Esophagus muscularis mucosa (tissue), 4 donors: ENCODE measurements at places on chromosomes 12 and 14.

- no peak for DNase-seq
Observed at GRCh38 chr14:83171761-83172160, 1638.1 kb upstream of the SEL1L start.

DNA sequence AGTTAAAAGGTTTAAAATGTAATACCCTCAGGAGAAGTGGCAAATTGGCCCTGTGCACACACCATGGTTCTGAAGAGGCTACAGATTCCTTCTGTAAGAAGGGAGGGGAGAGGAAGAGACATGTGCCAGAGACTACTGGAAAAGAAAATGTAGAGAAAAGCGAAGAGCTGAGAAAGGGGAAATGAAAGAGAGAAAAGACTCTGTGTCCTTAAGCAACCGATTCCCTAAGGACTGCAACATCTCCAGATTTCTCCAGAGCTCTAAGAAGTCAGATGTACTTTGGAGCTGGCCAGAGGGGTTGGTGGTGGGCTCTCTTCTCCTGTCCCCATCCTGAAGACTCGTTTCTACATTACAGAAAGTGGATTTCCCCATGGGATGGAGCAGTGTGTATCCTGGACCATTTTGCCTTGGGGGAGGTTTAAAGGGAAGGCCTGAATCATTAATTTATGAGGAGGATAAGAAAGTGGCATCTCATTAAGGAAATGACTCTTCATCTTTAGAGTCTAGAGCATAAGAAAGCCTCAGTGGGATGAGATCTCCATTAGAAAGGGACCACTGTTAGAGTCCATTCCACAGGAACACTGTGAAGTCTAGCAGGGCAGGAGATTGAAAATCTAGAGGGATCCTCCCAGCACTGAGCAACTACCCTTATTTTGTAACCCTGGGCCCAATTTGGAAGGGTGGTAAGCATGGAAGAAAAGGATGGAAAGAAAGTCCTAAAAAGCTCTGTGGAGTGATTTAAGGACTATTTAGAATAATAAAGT lies 45.5 kb upstream of the FUT8 start:
- no peak for DNase-seq

GRCh38 chr14:103735815-103736545 lies 20.4 kb downstream of the ZFYVE21 start:
- no peak for DNase-seq

DNA sequence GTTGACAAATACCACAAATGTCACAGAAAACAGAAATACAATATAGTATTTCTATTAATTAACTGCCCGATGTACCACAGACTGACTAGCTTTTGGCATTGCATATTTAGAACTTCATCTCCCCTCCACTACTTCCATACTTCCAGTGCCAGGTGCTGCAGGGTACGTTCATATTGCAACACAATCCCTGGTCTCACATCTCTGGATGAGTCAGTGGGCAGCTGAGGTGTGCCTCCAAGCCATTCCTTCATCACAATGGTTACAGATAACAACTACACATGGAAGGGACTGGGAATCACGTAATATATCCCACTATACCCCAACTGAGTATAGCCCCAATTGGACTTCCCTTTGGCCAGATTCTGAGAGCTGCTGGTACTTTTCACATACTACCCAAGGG lies 31.1 kb downstream of the CCDC198 start:
- DNase-seq = no peak

DNA sequence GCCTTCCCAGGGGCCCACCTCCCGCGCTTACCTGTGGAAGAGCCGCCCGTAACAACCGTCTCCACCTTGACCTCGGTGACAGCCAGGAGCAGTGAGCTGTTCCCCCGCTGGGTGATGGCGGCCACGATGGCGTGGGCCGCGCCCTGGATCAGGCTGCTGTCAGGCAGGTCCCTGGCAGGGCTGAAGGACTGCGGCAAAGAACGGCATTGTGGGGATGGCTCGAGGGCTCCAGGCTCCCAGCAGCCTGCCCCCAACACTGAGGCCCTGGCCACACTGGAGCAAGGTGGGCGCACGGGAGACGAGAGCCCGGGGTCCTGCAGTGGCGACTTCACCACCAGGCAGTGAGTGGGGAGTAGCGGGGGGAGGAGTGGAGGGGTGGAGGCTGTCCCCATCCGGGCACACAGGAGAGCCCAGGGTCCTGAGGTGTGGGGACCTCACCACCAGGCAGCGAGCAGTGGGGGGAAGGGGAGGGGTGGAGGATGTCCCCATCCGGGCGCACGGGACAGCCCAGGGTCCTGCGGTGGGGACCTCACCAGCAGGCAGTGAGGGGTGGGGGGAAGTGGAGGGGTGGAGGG lies 25.0 kb downstream of the JAG2 start:
- DNase-seq = no peak

DNA sequence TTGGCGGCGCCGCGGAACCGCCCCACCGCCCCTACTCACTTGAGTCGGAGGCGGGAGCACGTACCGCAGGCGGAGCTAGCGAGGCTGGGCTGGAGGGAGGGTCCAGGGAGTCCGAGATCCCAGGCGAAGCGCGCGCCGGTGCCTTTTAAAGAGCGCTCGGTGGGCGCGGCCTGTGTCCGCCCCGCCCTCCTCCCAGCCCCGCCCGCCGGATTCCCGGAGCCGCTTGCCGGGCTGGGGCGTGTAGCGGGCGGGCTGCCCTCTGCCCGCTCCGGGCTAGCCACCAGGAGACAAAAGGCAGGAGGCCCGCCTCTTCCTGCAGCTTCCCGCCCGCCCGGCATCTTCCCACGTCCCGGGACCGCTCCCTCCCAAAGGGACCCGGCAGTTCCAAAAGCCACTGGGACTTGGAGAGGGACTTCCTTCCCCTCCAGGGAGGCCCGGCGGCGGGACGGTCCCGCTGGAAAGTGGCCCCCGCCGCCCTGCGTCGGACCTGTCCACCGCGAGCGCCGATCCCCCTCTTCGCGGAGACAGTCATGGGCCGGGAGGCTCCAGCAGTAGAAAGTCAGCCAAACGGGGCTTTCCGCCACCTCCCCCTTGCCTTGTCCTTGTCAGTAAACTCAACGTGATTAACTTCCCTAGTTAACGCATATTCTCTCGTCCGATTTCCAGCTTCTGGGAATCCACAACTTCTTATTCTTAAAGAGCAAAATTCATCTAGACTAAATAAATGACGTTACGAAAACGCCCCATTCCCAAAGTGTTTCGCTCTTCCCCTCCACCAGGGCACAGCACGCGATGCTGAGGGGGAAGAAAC lies at the start of gene CSRP2:
Gene CSRP2, minus strand, starts transcription at position 121 of the 811 bp plus-strand sequence. CDS start 12,759 bp downstream, outside the sequence.
- peak; percentile 95 for DNase-seq

DNA sequence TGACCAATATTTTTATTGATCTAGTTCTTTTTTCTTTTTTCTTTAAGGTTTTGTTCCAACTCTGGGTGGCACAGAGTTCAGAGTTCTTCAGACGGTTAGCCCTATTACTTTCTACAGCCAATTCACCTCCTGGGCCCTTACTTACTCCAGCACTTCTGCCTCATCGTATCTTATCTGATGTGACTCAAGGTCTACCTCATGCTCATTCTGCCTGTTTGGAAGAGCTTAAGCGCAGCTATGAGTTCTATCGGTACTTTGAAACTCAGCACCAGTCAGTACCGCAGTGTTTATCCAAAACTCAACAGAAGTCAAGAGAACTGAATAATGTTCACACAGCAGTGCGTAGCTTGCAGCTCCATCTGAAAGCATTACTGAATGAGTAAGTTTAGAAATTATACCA lies 64.7 kb downstream of the VEZT start:
- no peak for DNase-seq
